ENCODE measurements at places on chromosomes 12 and 14.

- DNase-seq = peak; percentile 37
Observed at GRCh38 chr14:34554540-34555250, 15.2 kb upstream of the EAPP start.

- no peak for DNase-seq
Observed at GRCh38 chr14:75340921-75341320, 62.3 kb downstream of the FOS start.

- no peak for DNase-seq
Observed at GRCh38 chr14:78028471-78028870, 141.7 kb upstream of the NRXN3 start.

DNA sequence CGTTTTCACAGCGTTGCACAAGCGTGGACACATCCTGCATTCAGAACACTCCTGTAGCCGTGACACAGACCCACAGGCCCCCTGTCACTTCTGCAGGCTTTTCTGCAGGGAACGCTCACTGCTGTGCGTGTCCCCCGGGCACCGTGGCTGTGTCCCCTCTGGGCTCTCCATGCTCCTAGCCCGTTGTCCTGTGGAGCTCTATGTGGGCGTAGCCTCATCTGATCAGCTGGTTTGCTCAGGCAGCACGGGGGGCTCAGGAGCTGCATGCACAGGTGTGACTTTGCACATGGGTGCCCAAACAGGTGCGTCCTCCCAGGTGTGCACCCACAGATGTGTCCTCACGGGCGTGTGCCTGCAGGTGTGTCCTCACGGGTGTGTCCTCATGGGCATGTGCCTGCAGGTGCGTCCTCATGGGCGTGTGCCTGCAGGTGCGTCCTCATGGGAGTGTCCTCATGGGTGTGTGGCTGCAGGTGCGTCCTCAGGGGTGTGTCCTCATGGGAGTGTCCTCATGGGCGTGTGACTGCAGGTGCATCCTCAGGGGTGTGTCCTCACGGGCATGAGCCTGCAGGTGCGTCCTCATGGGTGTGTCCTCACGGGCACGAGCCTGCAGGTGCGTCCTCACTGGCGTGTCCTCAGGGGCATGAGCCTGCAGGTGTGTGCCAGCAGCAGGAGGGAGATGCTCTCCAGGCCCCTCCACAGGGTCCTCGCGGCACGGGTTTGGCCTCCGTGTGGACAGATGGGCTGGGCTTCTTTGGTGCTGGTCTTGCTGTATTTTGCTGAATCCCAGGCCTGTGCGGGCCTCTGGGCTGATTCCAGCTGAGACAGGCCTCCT lies 17.5 kb downstream of the MTA1 start:
- DNase-seq = no peak

Data from epithelial cell of prostate (primary cell).